Fibroblast of the conjunctiva (primary cell): ENCODE measurements at places on chromosomes 1 and 21.

- no peak for DNase-seq
These were observed 1.4 kb upstream of the VANGL1 start for GRCh38 chr1:115640384-115640783.

GRCh38 chr21:41675574-41675973 is 91.3 kb downstream of the RIPK4 start:
- no peak for DNase-seq

GRCh38 chr1:178625695-178626094 is 99.3 kb upstream of the RALGPS2 start:
- no peak for DNase-seq

- peak; percentile 89 for DNase-seq
These were observed 95.4 kb upstream of the USP24 start for GRCh38 chr1:55310505-55310971.

- DNase-seq: no peak
These were observed 104.7 kb downstream of the CASZ1 start for GRCh38 chr1:10691740-10692125.

DNA sequence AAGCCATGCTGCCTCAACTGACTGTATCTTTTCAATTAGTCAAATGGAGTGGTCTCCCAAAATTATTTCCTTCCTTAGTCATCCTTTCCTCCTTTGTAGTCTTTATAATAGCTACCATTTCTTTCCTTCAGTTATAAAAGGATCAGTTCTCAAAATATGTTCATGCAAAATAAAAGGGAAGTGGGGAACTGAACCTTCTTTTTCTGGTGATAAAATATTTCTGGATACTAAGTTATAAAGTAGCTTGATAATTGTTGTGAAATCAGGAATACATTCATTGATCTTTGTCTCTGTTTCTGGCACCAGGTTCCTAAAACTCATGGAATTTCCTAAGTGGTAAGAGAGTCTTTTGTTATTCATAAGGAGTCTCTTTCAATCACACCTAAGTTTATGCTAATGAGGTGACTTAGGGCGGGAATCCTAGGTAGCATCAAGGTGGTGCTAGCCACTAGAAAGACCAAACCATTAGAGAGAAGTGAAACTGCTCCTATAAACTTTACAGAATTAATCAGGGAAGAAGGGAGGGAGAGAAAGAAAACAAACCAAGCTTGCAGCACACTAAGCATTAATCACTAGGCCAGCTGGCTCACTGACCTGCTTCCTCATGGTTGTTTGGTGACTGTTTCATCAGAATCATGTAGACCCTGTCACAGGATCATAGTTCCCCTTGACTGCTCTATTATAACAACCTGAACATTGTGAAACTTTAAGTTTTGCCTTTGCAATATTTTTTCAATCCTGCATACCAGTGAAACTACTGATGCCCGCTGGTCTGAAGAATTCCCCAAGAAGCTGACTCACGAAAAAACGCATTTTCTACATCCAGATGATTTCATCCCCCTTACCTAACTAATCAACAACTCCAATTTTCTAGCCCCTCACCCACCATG is 161.6 kb upstream of the PTBP2 start:
- DNase-seq: peak; percentile 98

GRCh38 chr1:201666102-201666501 is 127.2 kb downstream of the NAV1 start:
- DNase-seq: no peak

GRCh38 chr1:86739648-86740509 is 35.5 kb downstream of the SH3GLB1 start:
- DNase-seq: no peak

- DNase-seq: no peak
These were observed 184.6 kb downstream of the SDCCAG8 start for GRCh38 chr1:243440406-243440805.
